ENCODE measurements at places on chromosomes 7 and 10.

DNA sequence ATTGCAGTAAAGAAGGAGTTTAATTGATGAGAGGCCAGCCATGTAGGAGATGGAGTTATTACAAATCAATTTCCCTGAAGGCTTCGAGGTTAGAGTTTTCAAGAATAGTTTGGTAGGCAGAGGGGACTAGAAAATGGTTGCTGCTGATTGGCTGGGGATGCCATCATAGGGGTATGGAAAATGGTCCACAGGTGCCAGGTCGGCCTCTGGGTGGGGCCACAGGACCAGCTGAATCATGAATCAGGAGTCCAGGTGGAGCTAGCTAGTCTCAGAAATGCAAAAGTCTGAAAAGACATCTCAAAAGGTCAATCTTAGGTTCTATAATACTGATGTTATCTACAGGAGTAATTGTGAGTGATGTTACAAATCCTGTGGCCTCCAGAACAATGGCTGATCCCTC is 714.0 kb upstream of the GHITM start:
- no peak overlapping the region for H3K27ac ChIP-seq
- DNase-seq: no peak
- H3K27me3 ChIP-seq: no peaks in the 10 kb centered on the region
- no peaks in the 10 kb centered on the region for H3K36me3 ChIP-seq
- H3K4me1 ChIP-seq: no peaks in the 10 kb centered on the region

GRCh38 chr7:80098795-80099194 is 35.8 kb upstream of the GNAI1 start:
- H3K36me3 ChIP-seq: no peaks in the 10 kb centered on the region
- no peak overlapping the region for H3K27ac ChIP-seq
- no peaks in the 10 kb centered on the region for H3K27me3 ChIP-seq
- H3K4me1 ChIP-seq: no peaks in the 10 kb centered on the region
- DNase-seq: no peak
- H3K4me3 ChIP-seq: no peak overlapping the region

DNA sequence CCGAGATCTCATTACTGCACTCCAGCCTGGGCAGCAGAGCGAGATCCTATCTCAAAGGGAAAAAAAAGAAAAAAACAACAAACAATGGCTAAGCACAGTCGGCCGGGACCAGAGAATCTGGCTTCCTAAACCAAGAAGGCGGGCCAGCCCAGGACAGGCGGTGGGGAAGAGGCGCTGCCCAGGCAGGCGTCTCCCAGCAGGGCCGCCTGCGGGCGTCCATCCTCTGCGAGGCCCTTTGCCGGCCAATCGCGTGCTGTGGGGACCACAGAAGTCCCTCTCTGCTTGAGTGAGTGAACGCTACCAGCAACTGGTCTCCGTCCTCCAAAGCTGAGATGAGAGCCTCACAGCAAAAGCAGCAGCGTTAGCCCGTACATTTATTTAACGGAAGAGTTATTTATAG is 14.7 kb upstream of the BMS1 start:
- no peak for DNase-seq
- peaks cover 12% of the 10 kb centered on the region for H3K27me3 ChIP-seq
- no peak overlapping the region for H3K4me3 ChIP-seq
- no peak overlapping the region for H3K27ac ChIP-seq

DNA sequence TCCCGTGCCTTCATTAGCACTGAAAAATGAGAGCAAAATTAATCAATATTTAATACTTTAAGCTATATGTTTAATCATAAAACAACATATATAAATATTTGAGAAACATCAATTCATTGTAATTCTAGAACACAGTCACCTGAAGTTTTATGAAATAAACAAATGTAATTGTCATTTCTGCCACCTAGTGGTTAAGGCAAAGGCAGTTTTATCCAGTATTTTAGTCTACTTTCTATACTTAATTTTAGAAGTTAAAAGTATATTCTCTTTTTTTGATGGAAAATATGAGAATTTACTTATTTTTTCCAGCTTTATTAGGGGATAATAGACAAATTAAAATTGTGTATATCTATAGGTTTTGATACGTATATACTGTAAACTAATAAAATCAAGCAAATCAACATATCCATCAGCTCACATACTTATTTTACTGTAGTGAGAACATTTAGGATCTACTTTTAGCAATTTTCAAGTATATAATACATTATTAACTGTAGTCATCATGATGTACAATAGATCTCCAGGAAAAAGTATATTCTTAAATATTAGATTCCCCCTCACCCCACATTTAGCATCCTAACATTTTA is 16.9 kb downstream of the PCGF6 start:
- no peak for DNase-seq
- H3K4me3 ChIP-seq: no peak overlapping the region
- no peaks in the 10 kb centered on the region for H3K4me1 ChIP-seq
- no peaks in the 10 kb centered on the region for H3K27me3 ChIP-seq
- no peak overlapping the region for H3K27ac ChIP-seq
- H3K36me3 ChIP-seq: peaks cover 35% of the 10 kb centered on the region

DNA sequence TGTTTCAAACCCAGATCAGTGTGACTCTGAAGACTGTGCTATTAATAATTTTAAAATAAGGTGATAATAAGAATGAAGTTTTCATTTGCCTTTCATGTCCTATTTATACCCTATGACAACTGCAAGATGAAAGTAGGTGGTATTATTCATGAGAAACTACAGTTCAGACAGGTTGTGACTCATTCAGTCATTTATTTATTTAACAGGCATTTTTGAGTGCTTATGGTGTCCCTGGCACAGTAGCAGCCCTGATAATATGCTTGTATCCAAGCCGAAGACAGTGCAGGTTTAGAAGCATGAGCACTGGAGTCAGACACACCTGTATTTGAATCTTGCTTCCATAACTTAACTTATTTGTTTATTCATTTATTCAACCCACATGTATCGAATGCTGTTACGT is 87.1 kb downstream of the FZD1 start:
- H3K4me1 ChIP-seq: no peaks in the 10 kb centered on the region
- no peak overlapping the region for H3K4me3 ChIP-seq
- H3K27me3 ChIP-seq: no peaks in the 10 kb centered on the region
- no peak for DNase-seq

- H3K27ac ChIP-seq: no peak overlapping the region
- H3K27me3 ChIP-seq: no peaks in the 10 kb centered on the region
- H3K36me3 ChIP-seq: no peaks in the 10 kb centered on the region
- H3K4me1 ChIP-seq: no peaks in the 10 kb centered on the region
- H3K4me3 ChIP-seq: no peak overlapping the region
Observed at GRCh38 chr10:34723750-34724149, 91.3 kb downstream of the PARD3 start.

DNA sequence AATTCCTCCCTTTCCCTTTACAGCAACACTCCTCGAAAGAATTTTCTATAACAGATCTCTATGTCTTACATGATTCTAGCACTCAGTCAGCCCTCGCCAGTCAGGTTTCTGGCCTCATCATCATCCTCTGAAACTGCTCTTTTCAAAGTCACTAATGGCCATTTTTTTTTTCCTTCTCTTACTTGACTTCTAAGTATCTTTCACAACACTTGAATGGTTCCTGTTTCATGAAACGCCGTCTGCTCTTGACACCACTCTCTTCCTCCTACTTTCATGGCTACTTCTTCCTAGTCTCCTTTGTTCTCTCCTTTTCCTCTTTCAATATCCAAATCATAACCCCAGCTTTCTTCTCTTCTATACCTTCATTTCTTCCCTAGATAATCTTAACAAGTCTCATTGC is 100.5 kb upstream of the NRP1 start:
- DNase-seq: no peak
- peaks cover 6% of the 10 kb centered on the region for H3K27me3 ChIP-seq
- no peaks in the 10 kb centered on the region for H3K36me3 ChIP-seq
- no peak overlapping the region for H3K27ac ChIP-seq
- H3K4me1 ChIP-seq: no peaks in the 10 kb centered on the region

- H3K27me3 ChIP-seq: no peaks in the 10 kb centered on the region
- H3K27ac ChIP-seq: peak overlapping the region; percentile 98
- H3K4me1 ChIP-seq: peaks cover 79% of the 10 kb centered on the region
- peak; percentile 90 for DNase-seq
- H3K4me3 ChIP-seq: peak overlapping the region; percentile 57
Observed at GRCh38 chr7:3092468-3092867, 48.8 kb upstream of the CARD11 start.

DNA sequence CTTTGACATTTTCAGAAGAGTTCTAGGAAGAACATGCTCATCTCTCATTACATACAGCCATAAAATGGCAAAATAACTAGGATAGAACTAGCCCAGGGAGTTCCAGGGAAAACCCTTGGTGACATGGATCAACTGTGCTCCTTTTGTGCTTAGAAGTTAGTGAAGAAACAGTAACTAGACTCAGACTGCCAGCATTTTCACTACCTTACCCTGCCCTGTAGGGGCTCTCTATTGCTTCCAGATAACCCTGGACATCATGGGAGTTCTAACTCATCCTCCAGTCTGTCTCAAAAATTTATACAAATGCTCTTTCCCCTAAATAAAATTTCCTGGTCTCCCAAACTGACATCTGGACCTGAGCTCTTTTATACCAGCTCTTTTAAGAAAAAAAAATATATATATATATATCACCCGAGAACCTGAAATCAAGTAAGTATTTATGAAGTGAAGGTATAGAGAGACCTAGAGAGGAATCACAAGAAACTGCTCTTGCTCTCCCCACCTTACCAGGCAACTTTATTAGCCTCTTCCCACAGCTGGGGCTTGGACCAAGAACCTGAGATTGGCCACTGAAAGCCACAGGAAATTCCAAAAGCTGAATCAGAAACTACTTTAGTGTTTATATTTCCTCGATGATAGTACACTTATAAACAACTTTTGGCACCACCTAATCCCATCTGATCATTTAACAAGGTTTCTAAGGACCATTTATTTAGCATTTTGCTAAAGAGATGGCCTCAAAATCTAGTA is 101.4 kb downstream of the RELN start:
- H3K4me3 ChIP-seq: no peak overlapping the region
- no peaks in the 10 kb centered on the region for H3K27me3 ChIP-seq
- no peak for DNase-seq
- H3K36me3 ChIP-seq: no peaks in the 10 kb centered on the region

- H3K4me3 ChIP-seq: no peak overlapping the region
- no peaks in the 10 kb centered on the region for H3K36me3 ChIP-seq
- DNase-seq: no peak
- H3K27ac ChIP-seq: no peak overlapping the region
Observed at GRCh38 chr7:158270106-158270775, 317.4 kb downstream of the PTPRN2 start.

- H3K36me3 ChIP-seq: peaks cover 11% of the 10 kb centered on the region
- no peaks in the 10 kb centered on the region for H3K4me1 ChIP-seq
- H3K27ac ChIP-seq: no peak overlapping the region
- no peaks in the 10 kb centered on the region for H3K27me3 ChIP-seq
- H3K4me3 ChIP-seq: no peak overlapping the region
Observed at GRCh38 chr7:105141068-105141467, 127.1 kb downstream of the KMT2E start.

GRCh38 chr7:9600974-9601373 is 1167.6 kb downstream of the NXPH1 start:
- H3K4me3 ChIP-seq: no peak overlapping the region
- H3K27ac ChIP-seq: no peak overlapping the region
- no peaks in the 10 kb centered on the region for H3K27me3 ChIP-seq
- DNase-seq: no peak
- no peaks in the 10 kb centered on the region for H3K36me3 ChIP-seq

- H3K36me3 ChIP-seq: no peaks in the 10 kb centered on the region
- no peak for DNase-seq
- H3K27ac ChIP-seq: no peak overlapping the region
- no peaks in the 10 kb centered on the region for H3K4me1 ChIP-seq
Observed at GRCh38 chr10:86308056-86308455, 58.5 kb downstream of the GRID1 start.

DNA sequence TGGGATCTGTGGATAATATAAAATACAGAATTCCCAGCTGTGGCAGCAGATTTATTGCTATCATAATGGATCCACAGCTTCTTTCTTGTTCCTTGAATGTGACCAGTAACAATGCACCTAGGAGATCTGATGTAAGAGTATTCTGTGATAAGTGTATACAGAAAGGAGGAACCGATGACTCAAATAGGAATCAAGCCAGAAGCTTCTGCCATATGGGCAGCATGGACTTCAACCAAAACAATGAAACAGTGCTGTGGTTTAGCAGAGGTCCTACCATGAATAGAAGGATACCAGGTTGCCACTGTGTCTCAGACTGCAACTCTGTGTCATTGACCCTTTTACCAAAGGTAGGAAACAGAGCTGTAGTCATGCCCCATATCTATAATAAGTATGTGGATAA is 81.8 kb downstream of the PTPRZ1 start:
- H3K4me1 ChIP-seq: no peaks in the 10 kb centered on the region
- H3K36me3 ChIP-seq: no peaks in the 10 kb centered on the region
- H3K4me3 ChIP-seq: no peak overlapping the region
- H3K27me3 ChIP-seq: no peaks in the 10 kb centered on the region

- no peak for DNase-seq
- H3K4me1 ChIP-seq: peaks cover 5% of the 10 kb centered on the region
- H3K27ac ChIP-seq: no peak overlapping the region
- no peak overlapping the region for H3K4me3 ChIP-seq
- H3K36me3 ChIP-seq: no peaks in the 10 kb centered on the region
Observed at GRCh38 chr7:112510001-112510742, 29.4 kb downstream of the LSMEM1 start.

DNA sequence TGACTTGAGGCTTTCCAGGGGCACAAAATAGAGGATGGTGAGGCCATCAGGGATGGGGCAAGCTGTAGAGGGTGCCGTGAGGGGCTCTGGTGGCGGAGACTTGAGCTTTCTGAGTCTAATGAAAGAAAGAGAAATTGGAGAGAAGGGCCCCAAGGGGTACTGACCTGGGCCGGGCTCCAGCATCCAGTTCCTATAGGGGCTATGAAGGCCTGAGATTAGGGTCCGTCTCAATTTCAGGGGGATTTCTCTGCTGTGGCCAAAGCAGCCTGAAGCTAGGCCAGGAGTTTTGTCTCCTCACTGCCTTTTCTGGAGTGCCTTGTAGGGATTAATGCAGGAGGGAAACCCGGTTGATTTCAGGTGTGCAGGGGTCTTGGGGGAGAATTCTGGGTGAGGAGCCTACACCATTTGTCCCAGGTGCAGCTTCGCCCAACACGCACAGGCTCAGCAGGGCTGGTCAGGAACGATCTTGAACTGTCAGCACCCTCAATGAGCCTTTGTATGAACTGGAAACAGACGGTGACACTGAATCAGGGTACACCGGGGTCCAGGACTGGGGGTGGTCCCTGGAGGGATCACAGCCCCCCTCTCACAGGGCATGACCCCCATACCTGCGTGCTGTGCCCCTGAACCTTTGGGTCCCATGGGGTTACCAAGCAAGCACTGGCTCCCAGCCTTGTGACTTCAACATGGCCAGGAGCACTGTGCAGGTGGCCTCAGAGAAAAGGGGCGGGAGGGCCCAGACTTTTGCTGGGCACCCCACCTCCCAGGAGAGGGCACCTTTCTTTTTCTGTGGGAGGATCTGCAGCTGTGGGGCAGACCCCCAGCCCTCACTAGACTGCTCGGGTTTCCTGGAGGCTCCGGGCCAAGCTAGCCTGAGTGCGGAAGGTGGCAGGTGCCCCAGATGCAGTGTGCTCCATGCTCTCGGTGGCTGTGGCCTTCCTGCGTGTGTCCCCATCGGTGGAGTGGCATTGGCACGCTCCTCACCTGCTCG is 122.9 kb upstream of the RET start:
- H3K4me1 ChIP-seq: no peaks in the 10 kb centered on the region
- peaks cover 10% of the 10 kb centered on the region for H3K27me3 ChIP-seq
- DNase-seq: peak; percentile 10
- no peaks in the 10 kb centered on the region for H3K36me3 ChIP-seq

GRCh38 chr10:116687633-116688032 is 54.7 kb downstream of the HSPA12A start:
- no peak for DNase-seq
- H3K27ac ChIP-seq: no peak overlapping the region
- peaks cover 10% of the 10 kb centered on the region for H3K27me3 ChIP-seq
- H3K4me3 ChIP-seq: no peak overlapping the region

GRCh38 chr10:34768261-34768971 is 46.7 kb downstream of the PARD3 start:
- no peak for DNase-seq
- no peak overlapping the region for H3K4me3 ChIP-seq
- H3K27me3 ChIP-seq: peaks cover 8% of the 10 kb centered on the region
- H3K4me1 ChIP-seq: no peaks in the 10 kb centered on the region

Data from activated CD8-positive, alpha-beta T cell treated with anti-CD3 and anti-CD28 coated beads, Interleukin-2, amount 10 ng/mL, durations not matched to agents 7 days and 5 days (primary cell).